Choroid plexus epithelial cell (primary cell): ENCODE measurements at places on chromosomes 6 and 20.

DNA sequence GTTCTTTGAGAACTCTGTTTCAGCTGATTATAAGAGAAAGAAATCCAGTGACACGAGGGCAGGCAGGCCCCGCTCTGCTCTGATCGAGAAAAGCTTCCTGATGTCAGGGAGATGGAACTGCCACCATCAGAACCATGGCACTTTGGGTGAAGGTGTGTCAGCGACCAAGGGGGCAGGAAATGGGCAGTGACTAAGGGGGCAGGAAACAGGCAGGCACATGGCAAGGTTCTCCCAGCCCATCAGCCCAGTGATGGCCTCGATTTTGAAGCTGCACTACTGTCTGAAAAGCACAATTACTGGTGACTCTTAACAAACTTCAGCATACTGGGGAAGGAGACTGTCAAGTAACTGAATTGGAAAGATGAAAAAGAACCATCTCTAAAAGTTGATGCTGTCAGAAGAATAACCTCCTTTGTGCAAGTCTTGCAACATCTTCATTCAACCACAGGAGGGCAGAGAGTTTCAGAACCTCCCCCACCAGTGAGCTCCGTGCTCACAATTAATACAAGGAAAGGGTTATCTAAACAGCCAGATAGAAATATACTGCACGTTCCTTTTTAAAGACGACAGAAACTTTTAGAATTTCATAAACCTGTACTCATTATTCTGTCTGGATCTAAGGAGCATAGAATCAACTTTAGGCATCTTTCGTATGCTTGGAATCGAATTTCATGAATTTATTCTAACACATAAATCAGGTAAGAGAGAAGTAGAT is 39.1 kb downstream of the TMX4 start:
- DNase-seq, result peak; percentile 82

GRCh38 chr6:45966797-45967196 is 48.9 kb downstream of the CLIC5 start:
- no peak for DNase-seq

DNA sequence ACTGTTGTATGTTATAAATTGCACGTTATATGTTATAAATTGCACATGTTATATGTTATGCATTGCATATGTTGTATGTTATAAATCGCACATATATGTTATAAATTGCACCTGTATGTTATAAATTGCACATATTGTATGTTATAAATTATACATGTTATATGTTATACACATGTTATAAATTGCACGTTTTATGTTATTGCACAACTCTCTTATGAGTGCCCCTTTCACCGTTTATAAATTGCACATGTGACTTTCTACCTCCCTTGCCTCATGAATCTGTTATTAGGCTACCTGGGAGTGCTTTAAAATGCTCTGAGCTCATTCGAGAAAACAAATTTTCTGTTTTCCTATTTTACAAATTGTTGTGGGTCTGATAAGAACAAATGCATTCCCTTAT is 84.1 kb downstream of the RNF182 start:
- no peak for DNase-seq

GRCh38 chr6:139728876-139729427 is 354.5 kb upstream of the CITED2 start:
- DNase-seq, result no peak

DNA sequence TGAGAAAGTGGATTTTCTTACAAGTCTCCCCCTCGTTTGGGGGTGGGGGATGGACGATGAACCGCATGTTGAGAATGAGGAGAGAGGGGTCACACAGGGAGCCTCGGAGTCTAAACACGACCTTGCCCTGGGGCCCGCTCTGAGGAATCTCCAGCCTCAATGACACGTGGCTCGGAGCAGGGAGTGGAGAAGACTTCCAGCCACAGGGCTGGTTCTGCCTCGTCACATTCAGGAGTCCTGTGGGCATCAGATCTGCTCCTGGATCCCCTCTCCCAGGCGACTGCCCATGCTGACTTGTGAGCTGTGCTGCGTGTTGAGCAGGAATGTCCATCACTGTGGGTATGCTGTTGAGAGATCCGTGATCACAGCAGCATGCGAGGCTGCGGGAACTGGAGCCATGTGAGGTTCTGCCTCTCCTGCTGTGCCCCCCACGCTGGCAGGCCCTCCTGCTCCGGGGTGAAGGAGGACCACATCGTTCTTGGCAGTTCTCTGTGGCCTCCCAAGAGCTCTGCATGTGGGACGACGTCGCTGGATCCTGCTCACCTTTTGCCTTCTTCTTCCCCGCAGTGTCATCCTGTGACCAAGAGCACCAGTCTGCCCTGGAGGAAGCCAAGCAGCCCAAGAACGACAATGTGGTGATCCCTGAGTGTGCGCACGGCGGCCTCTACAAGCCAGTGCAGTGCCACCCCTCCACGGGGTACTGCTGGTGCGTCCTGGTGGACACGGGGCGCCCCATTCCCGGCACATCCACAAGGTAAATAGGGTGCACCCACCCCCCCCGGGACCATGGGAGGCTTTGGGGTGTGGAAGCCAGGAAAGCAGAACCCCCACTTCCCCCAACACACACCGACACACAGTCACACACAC is 157.5 kb downstream of the SMOC2 start:
- no peak for DNase-seq

DNA sequence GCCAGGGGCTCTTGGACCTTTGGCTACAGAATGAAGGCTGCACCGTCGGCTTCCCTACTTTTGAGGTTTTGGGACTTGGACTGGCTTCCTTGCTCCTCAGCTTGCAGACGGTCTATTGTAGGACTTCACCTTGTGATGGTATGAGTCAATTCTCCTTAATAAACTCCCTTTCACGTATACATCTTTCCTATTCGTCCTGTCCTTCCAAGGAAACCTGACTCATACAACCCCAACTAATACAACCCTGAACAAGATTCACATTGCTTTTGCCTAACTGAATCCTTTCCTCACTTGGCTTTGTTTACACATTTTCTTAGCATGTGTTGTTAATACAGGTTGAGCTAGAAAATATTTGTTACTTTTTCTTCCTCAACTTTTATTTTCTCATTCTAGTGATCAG is 21.9 kb downstream of the TBXT start:
- peak; percentile 7 for DNase-seq

DNA sequence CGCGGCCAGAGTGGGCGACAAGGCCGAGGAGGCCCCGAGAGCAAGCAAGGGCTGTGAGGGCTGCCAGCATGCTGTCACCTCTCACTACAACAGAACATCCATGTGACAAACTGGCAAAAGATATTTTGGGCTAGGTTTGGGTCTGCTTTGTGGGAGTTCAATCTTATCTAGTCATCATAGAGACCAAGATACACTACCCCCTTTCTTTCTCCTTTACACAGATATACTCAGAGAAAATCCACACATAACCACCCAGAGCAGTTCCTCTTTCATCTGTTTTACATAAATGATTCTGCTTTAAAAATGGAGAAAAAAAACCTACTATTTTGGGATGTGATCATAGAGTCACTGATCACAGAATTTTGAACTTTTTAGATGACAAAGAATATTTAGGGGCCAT is 16.8 kb downstream of the SOX4 start:
- DNase-seq, result no peak

DNA sequence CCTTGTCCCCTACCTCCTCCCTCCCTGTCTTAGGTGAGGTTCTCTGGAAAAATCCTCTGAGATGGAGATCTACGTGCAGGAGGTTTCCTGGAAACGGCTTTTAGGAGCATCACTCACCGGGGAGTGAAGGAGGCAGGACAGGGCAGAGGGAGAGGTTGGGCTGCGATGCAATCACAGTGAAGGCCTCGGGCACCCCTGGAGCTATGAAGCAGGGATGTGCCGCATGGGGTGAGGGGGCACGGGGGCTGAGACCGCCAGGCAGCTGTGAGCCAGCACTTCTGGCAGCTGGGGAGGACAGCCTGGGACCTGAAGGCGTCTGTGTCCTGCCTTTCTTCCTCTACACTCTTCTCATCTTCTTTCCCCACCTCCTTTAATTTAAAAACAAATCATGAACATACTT is 12.9 kb upstream of the GLP1R start:
- DNase-seq, result no peak

DNA sequence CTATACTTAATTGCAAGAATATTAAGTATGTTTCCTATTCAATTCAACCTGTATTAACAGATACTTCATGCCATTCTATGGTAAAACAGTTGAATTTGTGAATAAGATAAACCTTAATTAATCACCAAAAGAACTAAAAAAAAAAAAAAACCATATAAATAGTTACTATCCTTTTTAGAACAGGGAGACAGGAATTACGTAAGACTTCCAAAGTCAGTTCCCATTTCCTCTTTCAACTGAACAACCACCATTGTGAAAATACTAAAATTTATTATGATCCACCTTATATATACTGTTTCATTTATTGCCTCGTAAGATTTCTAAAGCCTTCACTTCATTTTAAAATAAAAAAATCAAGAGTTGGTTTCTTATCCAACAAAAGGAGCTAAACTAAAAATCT is 9.4 kb downstream of the CCNC start:
- no peak for DNase-seq

DNA sequence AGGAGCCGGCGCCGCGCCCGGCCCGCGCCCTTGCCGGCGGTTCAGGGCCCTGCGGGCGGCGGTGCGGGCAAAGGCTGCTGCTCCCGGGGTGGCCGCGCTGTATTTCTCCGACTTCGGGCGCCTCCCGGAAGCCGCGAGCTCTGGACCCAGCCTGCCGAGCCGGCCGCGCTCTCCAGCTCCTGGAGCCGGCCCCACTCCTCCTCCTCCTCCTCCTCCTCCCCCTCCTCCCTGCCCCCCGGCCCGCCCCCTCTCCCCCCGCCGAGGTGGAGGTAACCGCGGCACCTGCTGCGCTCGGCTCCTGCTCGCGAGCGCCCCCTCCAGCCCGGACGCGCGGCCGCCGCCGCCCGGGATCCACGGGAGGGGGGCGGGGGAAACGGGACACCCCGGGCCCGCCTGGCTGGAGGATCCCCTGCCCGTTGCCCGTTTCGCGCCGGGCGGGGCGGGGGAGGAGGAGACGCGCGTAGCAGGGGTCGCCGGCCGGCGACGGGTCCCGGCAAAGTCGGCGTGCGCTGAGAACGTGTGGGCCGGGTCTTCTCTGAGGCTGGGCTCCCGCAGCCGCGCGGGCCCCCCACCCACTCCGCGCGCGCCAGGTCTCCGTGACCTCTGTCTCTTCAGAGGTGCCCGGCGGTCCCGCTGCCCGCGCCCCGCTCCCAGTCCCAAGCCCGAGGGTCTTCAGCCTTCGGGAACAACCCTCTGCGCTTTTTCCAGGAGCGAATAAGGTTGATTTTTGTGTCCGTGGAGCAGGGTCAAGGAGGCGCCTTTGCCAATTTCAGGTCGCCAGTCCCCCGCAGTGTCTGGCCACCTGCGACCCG is at the start of gene SLC22A23:
Gene SLC22A23, minus strand, starts transcription at position 153 of the 812 bp plus-strand sequence. CDS start 491 bp downstream, outside the sequence.
- DNase-seq, result peak; percentile 46

- DNase-seq, result no peak
Measured at GRCh38 chr20:18466574-18466893, 296 bp downstream of the DZANK1 start.

- no peak for DNase-seq
Measured at GRCh38 chr20:63106765-63107448, 100.1 kb upstream of the BHLHE23 start.

GRCh38 chr6:44407951-44408670 is 20.6 kb downstream of the CDC5L start:
- DNase-seq, result no peak

GRCh38 chr20:44618318-44618731 is 33.2 kb downstream of the ADA start:
- no peak for DNase-seq

GRCh38 chr20:5595744-5596143 is 154.5 kb upstream of the SHLD1 start:
- no peak for DNase-seq

GRCh38 chr6:27892649-27893058 is 19.5 kb downstream of the OR2B2 start:
- peak; percentile 38 for DNase-seq

- no peak for DNase-seq
Measured at GRCh38 chr20:2244523-2244922, 51.3 kb upstream of the TGM3 start.
